ENCODE measurements at places on chromosomes 1 and 21.

DNA sequence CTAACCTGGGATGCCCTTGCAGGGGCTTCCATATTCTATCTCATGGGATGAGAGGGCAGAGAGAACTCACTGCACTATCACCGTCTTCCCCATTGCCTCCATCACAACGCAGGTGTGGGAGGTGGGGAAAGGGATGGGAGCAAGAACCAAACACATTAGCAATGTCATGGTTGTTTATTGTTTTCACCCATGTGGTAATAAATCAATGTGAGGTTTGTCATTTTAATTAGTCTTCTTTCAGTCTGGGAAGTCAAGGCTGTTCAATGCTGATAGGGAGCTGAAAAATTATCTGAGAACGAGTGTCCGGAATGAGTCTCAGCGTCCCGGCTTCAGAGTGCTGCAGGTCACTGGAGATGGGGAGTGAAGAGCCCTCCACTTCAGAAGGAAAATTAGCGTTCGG is 268.5 kb downstream of the DUSP10 start:
- DNase-seq = no peak

GRCh38 chr1:115336741-115337140 is 1.3 kb downstream of the NGF start:
- DNase-seq = peak; percentile 54

- peak; percentile 82 for DNase-seq
These were observed 50.5 kb downstream of the ABL2 start for GRCh38 chr1:179178950-179179349.

- DNase-seq = peak; percentile 53
These were observed 252.4 kb upstream of the DUSP10 start for GRCh38 chr1:221994274-221994698.

DNA sequence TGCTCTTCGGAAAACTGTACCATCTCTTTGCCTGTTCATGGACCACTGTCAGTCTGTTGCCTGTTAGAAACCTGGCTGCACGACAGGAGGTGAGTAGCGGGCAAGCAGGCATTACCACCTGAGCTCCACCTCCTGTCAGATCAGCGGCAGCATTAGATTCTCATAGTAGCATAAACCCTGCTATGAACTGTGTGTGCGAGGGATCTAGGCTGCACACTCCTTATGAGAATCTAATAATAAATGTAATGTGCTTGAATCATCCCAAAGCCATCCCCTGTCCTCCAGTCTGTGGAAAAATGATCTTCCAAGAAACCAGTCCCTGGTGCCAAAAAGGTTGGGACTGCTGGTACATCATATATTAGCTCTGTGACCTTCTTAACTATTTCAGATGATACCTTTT is 110.0 kb downstream of the SMYD3 start:
- DNase-seq = no peak

- peak; percentile 18 for DNase-seq
These were observed 125.9 kb downstream of the HFM1 start for GRCh38 chr1:91278754-91279153.

GRCh38 chr1:69671363-69672010 is 103.8 kb downstream of the LRRC7 start:
- peak; percentile 4 for DNase-seq

- peak; percentile 33 for DNase-seq
These were observed 9.2 kb upstream of the KCNQ4 start for GRCh38 chr1:40774266-40774998.

DNA sequence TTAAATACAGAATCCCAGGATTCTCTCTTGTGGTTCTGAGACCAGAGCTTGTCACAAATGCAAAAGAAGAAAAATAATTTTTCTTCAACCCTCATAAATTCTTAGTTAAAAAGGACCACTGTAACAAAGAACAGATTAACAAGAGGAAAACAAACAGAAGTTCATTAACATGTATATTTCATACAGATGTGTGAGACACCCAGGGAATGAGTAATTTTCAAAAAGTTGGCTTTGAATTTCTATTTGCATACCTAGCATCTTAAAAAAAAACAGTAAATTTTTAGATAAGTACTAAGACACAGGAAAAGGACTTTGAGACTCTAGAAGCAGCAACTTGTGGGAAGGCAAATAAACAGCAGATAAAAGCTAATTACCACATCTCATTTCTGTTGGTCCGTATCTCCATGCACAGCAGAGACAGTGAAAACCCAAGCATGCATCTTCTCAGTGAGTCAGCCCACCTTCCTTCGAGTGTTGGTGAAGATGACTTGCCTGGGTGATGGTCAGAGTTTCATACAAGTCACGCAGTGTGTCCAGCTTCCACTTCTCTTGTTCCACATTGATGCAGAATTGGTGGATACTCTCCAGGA is 399.9 kb upstream of the ADAMTS5 start:
- peak; percentile 66 for DNase-seq

- DNase-seq = no peak
These were observed 19.8 kb downstream of the COL6A2 start for GRCh38 chr21:46117586-46118315.

- no peak for DNase-seq
These were observed 40.5 kb upstream of the CSF3R start for GRCh38 chr1:36523230-36523495.

DNA sequence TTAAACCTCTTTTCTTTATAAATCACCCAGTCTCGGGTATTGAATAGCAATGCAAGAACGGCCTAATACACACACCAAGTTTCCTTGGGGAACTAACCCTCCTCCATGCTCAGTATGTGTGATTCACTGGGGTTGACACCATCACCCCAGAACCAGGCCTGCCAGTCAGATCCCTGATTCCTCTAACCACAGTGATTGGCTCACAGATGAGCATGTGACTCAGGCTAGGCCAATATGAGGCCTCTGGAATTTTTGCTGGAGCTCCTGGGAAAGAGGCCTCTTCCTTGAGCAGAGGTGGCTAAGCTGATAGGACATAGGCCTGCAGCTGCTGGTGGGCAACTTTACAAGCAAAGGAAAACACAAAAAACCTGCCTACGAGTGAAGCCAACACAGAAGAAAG is 74.7 kb upstream of the ZBTB40 start:
- DNase-seq = peak; percentile 49

DNA sequence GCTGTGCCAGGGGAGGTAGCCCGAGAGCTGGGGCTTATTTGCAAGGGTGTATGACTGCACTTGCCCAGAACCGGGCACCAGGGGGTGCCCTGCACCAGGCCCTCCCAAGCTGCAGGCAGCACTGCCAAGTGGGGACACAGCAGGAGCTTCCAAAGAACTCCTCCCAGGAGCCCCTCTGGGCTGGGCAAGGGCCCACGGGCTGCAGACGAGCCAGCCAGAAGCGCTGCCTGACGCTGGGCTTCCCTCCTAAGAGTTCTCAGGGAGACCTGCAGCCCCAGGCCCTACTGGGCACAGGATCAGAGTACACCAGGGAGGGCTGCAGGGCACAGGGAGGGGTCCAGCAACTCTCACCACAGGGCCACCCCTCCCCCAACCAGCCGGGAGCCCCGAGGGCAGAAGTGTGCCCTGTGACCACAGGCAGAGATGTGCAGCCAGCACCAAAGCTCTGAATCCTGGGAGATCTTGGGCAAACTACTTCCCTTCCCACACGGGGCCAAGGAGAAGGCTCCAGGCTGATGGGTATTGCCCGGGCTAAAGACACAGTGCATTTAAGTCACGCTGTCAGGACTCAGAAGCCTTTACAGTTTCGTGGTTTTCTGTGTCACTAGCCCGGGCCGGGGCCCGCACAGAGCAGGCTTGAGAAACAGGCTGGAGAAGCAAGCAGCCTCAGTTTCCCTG is 63.4 kb downstream of the KCNAB2 start:
- peak; percentile 55 for DNase-seq

- no peak for DNase-seq
These were observed 4.0 kb downstream of the KRTAP10-1 start for GRCh38 chr21:44535963-44536362.

GRCh38 chr1:117527566-117528102 is 78.2 kb upstream of the TENT5C start:
- peak; percentile 63 for DNase-seq

GRCh38 chr1:194535369-194535768 is 1349.0 kb upstream of the B3GALT2 start:
- peak; percentile 42 for DNase-seq

DNA sequence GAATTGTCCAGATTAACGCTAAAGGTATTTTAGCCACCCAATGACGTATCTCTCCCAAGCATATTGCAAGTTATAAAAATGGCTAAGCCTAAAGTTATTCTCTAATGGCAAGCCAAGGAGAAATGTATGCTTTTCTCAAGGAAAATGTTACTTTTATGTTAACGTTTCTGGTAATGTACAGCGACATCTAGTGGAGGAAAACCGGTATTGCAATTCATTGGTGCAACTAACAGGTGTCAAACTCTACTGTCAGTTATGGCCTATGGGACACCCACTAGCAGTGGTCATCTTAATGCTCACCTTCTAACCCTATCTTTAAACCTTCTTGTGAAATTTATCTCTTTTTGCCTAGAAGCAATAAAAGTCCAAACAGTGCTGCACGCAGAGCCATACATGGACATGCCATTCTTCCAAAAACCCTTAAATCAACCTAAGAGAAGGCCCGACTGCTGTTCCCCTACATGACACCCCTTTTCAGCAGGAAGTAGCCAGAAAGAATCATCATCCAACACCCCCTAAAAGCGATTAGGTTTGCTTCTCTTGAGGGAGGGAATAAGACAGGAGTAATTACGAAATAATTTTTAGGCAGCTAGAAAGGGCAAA is 68.7 kb upstream of the LRIF1 start:
- DNase-seq = peak; percentile 40

DNA sequence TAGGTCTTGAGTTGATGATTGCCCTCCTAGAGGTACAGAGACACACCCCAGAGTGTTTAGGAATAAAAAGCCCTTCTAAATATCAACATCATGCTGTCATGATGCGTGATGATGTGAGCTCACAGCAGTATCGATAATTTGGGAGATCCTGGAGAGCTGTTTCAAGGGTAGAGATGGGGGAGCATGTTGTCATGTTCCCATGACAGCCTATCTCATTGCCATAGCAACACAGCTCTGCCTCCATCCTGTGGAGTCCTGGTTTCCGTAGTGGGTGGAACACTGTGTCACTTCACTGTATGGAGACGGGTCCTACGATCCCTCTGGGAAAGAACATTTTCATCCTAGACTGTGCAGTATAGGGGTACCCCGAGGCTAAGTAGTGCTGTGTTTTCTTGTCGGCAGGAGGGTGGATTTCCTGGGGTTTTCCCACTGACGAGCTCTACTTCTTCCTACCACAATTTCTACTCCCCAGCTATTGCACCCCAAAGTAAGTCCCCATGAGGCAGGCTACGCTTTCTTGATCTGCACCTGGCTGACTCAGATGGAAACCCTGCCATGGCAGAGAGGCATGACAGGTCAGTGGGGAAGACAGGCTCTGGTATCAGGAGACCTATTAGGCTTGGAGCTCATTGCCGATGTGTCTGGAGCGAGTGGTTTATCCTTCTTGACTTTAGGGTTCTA is 7.2 kb downstream of the KISS1 start:
- DNase-seq = no peak

DNA sequence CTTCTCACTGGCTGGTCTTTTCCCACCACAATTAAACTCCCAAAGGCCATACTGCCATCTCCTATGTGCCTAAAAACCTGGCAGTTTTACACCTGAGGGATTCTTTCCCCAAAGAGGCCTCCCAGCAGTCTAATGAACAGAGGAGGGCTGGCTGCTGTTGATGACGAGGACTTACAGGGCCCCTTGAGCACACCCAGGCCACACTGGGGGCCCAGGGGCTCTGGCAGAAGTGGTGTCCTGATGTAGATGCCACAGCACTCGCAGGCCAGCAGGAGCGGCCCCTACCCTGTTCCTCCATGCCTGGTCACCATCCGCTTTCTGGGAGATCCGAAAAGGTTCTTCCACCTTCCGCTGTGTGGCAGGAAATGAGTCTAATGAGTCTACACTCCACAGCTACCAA is 24.2 kb downstream of the POFUT2 start:
- no peak for DNase-seq

DNA sequence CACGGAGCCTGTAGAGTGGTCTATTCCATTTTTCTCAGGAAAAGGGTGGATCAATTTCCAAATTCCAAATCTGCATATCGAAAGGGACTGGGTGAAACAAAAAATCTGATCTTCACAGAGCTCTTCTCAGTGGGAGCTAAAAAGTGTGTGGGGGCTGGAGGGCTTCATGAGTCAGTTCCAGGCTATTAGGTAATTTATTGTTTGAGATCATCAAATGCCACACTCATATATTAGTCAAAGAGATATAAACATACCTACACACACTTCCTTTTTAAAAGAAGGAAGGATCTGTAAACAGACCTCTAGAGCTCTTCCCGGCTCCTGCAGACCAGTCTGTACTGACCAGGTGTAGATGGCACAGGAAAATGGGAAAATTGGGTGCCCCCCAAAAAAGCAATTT is 175.4 kb downstream of the ZBTB18 start:
- DNase-seq = peak; percentile 59

DNA sequence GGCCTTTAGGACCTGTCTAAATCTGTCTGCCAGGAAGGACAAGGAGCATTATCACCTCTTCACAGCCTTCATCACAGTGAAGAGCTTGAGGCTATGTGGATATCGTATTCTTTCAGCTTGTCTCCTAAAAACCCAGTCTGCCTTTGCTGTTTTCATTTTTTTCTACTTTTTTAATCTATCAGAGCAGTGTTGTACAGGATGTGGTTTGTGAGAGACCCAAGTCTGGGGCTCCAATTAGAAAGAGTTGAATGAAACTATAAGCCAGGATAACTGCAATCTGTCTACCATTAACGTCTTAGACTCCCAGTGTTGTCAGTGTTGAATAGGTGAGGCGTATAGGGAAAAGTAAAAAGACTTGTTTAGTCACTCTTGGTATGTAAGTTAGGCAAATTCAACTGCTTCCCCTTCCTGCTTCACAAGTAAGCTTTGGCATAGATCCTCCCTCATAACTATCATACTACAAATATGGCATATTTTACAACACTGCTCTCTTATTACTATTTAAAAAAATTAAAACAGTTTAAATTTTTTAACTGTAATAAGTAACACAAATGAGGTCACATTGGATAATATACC is 1225.8 kb upstream of the PRMT6 start:
- no peak for DNase-seq

DNA sequence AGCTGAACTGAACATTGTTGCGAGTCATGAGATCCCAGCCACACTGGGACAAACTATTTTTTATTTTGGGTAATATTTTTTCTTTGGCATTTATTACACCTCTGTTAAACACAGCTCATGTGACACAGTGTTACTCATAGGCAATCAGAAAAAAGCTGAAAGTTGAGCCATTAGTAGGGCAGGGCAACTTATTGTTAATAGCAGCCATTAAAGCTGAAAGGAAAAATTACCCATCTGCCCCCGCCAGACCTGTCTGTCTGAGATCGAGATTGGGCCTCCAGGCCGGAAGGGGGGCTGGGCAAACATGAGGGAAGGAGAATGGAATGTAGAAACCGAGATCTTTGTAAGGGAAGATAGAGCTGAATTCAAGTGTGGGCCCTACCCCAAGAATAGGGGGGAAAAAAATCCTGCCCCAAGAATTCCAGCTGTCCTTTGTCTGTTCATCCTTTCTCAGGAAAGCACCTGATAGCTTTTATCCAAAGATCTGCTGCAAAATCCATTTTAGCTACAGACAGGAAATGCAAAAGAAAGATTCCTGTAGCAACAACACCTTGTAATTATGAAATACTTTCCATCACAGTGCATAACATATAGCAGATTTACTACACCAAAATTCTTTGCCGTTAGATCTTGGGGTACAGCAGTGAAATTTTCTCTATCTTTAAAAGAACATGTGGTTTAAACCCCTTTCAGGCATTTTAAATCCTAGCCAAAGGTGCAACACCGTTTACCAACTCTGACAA is 212.8 kb downstream of the PBX1 start:
- DNase-seq = peak; percentile 84

All from EH (cell line).